Renal cortex interstitium (tissue), 15 donors: ENCODE measurements at places on chromosomes 13 and 19. TPM values are rescaled to one million over a fixed set of nuclear protein-coding genes. Genes with fewer than 3 reads are reported as not detected.

DNA sequence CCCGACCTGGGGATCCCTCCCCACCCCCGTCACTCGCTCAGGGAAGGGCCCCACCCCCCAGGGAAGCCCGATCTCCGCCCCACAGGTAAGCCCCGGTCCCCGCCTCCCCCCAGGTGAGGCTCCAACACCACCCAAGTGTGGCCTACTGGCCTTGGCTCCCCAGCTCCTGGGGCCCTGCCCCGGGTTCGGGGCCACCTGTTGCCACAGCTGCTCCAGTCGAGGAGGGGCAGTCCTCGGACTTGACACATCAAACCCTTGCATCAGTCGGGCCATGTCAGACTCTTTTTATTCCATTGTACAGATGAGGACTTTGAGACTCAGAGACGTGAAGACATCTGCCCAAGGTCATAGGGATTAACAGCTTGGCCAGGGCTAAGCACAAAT lies 512 bp downstream of the CC2D1A start:
- no peak for DNase-seq

- DNase-seq: no peak
Measured at GRCh38 chr13:113567681-113568080, 16.9 kb upstream of the TFDP1 start.

COL5A3 gene
- polyA plus RNA-seq: 1.7 TPM

DNA sequence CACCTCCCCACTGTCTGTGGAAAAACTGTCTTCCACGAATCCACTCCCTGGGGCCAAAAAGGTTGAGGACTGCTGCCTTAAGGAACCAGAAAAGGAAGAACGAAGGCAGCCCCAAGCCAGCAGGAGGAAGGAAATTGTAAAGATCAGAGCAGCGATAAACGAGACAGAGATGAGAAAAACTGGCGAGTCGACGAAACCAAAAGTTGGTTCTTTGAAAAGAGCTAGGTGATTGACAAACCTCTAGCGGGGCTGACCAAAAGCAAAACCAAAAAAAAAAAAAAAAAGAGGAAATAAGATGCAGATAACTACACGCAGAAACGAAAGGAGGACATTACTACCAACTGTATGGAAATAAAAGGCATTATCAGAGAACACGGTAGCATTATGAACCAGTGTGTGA lies 76.9 kb downstream of the GADD45B start:
- DNase-seq: no peak

ZNF69 gene
- polyA plus RNA-seq: 19.1 TPM

SHC2 gene
- polyA plus RNA-seq: 30.1 TPM

DNA sequence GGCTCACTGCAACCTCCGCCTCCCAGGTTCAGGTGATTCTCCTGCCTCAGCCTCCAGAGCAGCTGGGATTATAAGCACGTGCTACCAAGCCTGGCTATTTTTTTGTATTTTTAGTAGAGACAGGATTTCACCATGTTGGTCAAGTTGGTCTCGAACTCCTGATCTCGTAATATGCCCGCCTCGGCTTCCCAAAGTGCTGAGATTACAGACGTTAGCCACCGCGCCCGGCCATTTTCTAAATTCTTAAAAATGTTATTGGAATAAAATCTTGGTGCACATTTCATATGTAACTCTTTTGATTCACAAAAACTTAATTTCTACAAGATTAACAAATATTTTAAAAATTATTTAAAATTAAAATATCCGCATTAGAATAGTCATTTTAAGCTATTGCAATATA lies 1480.3 kb upstream of the SPRY2 start:
- DNase-seq: no peak

GRCh38 chr19:16042533-16043085 lies 33.7 kb upstream of the TPM4 start:
- no peak for DNase-seq

DNA sequence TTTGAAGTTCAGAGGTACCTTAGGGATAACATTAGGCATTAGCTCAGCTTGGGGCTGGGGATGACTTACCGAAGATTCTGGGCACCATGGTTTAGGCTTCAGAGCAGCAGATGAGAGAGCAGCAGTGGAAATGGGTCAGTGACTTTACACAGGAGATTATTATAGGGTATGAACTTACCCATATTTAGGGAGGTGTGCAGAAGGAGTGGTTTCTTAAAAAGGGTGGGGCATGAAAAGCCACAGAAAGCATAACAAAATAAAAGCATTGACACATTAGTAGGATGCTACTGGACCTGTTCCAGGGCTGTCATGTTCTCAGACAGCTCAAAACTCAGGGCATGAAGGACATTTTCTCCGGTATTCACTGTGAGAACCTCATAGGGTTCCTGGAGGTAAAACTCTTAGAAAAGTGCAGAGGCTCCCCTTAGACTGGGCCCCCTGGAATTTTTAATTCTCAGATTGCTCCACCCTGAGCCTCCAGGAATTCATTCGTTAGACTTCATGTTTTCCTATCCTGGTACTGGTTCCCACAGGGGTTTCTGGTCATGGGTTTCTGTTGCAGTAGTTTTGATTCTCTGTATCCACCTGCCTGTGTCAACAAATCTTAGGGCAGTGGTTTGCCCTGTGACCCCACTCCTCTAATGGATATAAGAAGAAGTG lies 20.7 kb downstream of the IGFL1 start:
- DNase-seq: no peak

DNA sequence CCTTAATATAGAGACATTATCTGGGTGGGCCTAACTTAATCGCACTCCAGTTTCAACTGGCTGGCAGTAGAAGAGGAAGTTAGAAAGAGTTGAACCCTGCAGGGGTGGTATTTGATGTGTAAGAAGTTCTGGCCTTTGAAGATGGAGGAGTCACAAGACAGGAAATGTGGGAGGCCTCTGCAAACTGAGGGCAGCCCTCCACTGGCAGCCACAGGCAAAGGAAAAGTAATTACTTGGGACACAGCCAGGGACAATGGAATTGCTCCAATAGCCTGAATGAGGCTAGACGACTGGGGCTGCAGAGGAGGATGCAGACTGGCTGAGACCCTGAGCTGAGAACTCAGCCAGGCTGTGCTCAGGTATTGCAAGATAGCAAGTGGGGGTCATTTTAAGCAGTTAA lies 703.3 kb upstream of the ARGLU1 start:
- no peak for DNase-seq

ALDH16A1 gene
- 14.4 TPM for polyA plus RNA-seq

BSG gene
- polyA plus RNA-seq: 359 TPM

GRCh38 chr13:58767566-58767965 lies 1136.0 kb downstream of the PCDH17 start:
- no peak for DNase-seq
